ENCODE measurements at places on chromosomes 2 and 18.

- no peak for DNase-seq
These were observed 99.0 kb downstream of the EPB41L3 start for GRCh38 chr18:5444847-5445246.

DNA sequence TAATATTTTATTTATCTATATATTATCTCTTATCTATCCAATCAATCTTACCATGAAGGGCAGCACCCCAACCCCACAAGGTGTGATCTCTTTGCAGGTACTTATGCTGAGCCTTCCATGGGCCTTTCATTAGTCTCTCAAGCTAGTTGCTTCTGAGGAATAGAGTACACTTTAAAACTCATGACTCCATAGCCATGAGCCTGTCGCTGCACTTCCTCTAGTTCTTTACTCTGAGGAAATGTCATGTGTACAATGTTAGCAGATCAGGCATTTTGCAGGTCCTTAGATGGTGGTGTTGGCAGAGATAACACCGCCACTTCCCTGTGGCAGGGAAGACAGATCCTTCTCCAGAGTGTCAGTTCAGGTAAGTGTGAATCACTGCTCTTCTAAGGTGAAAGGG lies 29.5 kb upstream of the STAT4 start:
- no peak for DNase-seq

DNA sequence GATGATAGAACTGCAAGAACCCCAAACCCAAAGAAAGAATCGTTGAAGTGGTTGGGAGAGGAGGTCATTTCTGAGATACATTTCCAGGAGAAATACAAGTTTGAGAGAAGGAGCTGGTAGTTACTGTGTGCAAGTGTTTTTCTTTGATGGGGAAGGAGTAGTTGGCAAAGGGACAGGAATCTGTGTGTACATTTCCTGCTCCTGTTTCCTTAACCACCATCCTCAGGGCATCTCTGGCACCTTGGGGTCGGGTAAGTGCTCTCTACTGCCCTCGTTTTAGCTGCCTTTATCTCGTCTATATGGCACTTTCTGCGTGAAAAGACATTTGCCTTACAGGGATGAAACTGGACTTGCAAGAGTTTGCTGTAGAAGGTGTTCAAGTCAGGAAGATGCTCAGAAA lies 27.3 kb downstream of the CDC42EP3 start:
- DNase-seq, result no peak

- no peak for DNase-seq
These were observed 23.1 kb downstream of the PDCD1 start for GRCh38 chr2:241835611-241836010.

DNA sequence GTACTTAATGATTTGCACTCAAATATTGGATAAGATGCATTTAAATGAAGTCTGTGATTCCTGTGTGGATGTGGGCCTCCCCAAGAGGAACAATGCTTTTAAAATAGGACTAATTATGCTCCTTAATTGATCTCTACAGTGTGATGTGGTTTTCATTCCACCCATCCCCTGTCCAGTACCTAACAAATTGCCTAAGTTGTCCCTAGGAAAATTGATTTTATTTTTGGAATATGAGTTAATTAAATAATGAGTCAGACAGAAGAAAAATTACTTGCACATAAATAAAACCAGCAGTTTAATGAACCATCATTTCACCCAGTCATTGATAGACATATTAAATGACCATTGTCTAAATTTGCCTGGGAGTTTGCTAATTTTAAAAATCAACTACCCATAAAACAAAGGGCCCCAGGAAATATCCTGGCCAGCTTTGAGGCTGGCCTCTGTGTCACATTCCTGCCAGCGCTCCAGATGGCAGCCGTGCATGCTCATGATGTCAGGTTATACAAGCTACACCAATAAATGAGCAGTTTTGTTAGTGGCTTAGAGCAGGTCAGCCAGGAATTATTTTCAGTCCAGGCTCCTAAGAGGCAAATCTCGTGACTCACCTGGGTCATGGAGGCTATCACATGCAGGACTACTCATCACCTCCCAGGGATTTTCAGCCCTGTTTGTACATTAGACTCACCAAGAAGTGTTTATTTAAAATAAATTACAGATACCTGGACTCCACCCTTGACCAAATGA lies 31.9 kb downstream of the ABHD3 start:
- no peak for DNase-seq

DNA sequence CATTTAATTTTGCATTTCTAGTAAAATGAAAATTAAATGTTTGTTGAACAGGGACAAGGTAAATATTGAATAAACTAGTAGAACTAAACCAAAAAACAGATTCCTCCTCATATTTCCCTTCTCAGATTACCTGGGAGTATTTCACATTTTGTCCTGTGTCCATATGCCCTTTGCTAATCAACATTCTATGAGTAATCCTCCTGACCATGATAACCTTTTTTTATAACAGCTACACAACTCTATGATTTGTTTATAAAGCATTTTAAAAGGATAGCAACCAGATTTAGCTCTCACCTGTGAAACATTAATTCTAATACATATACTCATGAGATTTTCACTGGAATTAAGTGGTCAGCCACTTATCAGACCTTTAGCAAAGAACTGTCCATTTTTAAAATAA lies 7.1 kb upstream of the DSG2 start:
- DNase-seq, result no peak

- DNase-seq, result no peak
These were observed 28.9 kb downstream of the KCNK3 start for GRCh38 chr2:26721115-26722032.

GRCh38 chr2:8956774-8957173 lies 46.7 kb downstream of the MBOAT2 start:
- DNase-seq, result no peak

DNA sequence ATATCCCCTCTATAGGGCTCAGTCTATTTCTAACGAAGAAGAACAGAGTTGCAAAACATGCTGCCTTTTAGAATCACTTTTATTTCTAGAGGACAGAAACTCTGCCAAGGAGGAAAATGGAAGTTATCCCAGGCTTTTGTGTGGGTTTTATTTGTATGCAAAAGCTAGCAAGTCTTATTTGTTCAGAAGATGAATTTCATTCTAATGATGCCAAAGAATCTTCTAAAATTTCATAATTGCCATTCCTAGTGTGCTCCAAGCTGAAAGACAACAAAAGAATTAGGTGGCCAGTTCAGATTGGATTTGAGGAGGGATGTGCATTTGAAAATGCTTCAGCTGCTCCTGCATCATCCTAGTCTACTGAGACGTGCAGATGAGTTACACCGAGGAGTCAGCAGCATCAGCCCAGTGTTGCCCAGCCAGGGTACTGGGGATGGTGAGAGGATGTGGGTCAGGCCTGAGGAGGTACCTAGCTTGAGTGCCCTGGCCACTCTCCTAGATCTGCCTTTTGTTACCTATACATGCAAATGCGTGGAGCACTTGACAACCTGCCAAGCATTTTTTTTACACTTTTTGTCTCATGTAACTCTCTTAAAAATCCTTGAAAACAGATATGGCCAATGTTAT lies 80.1 kb downstream of the KCNS3 start:
- no peak for DNase-seq

DNA sequence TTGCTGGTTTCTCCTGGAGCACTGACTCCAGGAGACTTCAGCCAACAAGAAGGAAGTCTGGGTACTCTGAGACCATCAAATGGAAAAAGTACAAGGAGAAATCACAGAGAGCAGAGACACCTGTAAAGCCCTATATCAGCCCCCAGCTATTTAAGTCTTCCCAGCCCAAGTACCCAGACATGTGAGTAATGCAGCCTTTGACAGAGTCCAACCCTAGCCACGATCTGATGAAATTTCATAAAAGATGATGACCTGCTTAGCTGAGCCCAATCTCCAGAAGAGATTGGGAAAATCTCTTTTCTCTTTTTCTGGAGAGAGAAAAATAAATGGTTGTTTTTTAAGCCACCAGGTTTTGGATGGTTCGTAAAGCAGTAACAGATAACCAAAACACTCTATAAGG lies 196.6 kb downstream of the NBAS start:
- DNase-seq, result no peak

- DNase-seq, result no peak
These were observed 34.4 kb downstream of the PSTPIP2 start for GRCh38 chr18:46037512-46038305.

DNA sequence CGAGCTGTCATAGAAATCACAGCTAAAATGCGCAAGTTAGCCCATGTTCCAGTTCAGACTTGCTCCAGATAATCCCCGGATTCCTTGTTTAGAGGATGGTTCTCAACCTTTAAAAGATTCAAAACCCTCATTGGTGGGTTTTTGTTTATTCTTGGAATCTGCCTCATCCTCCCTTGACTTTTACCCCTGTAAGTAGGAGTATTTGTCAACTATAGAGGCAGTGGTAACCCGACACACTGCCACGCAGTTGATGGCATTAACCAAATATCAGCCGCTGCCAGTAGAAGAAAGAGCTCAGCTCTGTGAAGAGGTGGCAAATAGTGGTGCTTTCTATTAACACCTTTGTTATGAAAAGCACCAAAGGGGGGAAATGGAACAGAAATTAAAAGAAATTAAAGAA lies 40.4 kb upstream of the SELENOI start:
- DNase-seq, result no peak

GRCh38 chr2:28469947-28470535 lies 25.8 kb upstream of the PLB1 start:
- DNase-seq, result no peak

- peak; percentile 50 for DNase-seq
These were observed 28.9 kb upstream of the TOGARAM2 start for GRCh38 chr2:28951910-28952835.

DNA sequence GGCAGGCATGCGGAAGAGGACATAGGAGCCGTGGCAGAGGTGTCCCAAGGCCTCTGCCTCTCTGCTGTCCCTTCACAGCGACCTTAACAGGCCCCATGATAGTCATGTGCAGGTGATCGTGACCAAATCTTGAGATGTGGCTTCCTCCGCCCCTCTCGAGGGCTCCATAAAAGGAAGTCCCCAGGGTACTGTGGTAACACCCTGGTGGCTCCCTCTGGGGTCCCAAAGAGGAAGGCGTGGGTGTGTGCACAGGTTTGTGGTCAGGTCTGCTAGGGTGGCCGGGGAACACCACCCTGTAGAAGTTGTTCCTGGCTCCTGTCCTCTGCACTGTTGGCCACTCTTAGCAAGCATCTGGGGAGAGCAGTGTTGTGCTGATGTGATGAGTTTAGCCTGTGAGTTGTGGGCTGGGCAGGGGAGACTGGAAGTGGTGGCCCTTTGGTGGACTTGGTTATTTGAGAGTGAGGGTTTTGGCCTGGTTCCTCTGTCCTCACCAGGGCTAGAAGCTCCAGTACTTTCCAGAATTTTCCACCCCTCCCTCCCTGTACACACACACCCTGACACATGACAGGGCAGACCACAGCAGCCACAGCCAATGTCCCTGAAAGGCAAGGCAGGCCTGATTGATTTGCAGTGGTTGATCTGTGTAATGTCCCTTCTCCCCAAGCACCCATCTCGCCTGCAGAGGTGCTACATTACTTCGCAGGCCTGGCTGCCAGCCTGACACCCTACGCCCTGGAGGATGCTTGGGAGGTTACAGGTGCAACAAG lies 68.9 kb upstream of the BOD1L2 start:
- peak; percentile 69 for DNase-seq

GRCh38 chr18:48318436-48318835 lies 90.7 kb downstream of the ZBTB7C start:
- no peak for DNase-seq

DNA sequence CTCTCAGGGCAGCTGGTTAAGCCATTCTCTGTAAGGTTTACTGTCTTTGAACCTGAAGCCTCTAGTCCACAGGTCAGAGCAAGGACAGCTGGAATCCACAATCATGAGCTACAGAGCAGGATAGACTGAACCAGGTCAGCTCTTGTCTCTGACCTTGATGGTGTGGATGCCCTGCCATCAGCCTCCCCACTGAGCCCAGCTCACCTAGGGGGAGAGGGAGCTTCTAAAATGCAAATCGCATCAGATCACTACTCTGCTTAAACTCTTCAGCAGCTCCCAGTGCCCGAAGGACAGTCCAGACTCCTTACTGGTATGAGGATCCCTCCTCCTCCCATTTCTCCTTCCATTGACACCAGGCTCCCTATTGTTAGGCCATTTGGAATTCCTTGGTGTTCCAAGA lies 255.3 kb upstream of the CCDC68 start:
- DNase-seq, result no peak

GRCh38 chr2:85680707-85681371 lies 12.8 kb upstream of the SFTPB start:
- no peak for DNase-seq

DNA sequence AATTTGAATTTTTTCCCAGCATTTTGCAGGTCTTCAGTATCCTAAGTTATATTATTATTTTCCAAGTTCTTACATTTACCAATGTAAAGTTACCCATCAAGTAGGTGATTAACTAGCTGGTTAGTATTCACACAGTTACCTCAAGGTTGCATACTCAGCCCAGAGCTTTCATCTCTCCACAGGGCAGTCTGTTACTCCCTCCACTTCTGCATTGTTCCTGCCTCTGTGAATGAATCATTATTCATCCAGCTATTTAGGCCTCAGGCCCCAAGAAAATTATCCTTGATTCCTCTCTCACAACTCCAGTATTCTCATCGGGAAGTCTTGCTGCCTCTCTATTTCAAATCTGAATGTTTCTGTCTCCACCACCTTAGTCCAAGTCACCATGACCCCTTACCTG lies 92.2 kb downstream of the SMC6 start:
- DNase-seq, result no peak

Measured in SIG-M5 (cell line).